ENCODE measurements at places on chromosomes 7 and 10. TPM values are rescaled to one million over a fixed set of nuclear protein-coding genes. Genes with fewer than 3 reads are reported as not detected.

The HILPDA gene
- total RNA-seq = 15.4 TPM

The PSPH gene
- 39.4 TPM for total RNA-seq

The SLC35B4 gene
- total RNA-seq = 17.5 TPM

The FAM180A gene
- 34.4 TPM for total RNA-seq

The SLC13A1 gene
- total RNA-seq = not detected

The MCU gene
- 34.5 TPM for total RNA-seq

The PLCE1 gene
- total RNA-seq = 0.61 TPM

The PANK1 gene
- total RNA-seq = 5.7 TPM

The GIGYF1 gene
- total RNA-seq = 22.8 TPM

The GNAI1 gene
- total RNA-seq = 46.1 TPM

The CRHR2 gene
- total RNA-seq = not detected

The NRF1 gene
- total RNA-seq = 17.4 TPM

The RASSF4 gene
- total RNA-seq = 7.8 TPM

The ZSWIM8 gene
- 102 TPM for total RNA-seq

The LAMB1 gene
- total RNA-seq = 535 TPM

The ZNF25 gene
- 13.1 TPM for total RNA-seq

The SRI gene
- total RNA-seq = 65.6 TPM
